ENCODE measurements at places on chromosomes 2 and 18. TPM values are rescaled to one million over a fixed set of nuclear protein-coding genes. Genes with fewer than 3 reads are reported as not detected.

DNA sequence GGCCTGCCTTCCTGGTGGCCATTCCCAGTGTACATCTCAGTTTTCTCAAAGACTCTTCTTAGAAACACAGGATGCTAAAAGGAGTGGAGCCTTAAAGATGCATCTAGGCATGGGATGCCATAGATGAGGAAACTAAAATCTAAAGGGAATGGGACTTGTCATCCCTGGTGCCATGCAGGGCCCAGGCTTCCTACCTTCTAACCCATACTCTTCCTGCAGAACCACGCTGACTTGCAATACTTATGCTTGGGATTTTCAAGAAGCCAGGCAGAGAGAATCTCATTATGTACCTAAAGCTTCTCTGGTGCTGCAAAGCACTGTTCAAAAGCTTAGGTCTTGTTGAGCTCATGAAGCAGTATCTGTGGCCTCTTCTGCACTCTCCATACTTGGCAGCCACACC, 329.1 kb downstream of the CYRIA start:
- DNase-seq, result no peak

DNA sequence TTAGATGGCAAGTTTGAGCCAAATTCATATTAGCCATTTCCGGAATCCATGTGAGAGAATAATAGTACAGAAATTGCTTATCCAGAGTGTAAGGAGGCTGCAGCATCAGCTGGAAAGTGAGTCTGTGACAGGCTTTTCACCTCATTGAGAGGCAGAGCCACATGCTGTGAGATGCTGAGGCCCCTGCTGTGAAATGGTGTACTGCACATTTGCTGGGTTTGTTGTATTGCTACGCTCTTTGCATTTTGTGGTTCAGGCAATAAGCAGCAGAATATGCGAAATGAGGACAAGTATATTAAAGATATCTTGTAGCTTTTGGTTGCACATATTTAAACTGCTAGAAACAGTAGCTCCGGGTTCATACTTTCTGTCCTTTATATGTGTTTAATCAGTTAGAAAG, 37.0 kb downstream of the NABP1 start:
- no peak for DNase-seq

TSPYL6 gene
- polyA plus RNA-seq, result not detected

DNA sequence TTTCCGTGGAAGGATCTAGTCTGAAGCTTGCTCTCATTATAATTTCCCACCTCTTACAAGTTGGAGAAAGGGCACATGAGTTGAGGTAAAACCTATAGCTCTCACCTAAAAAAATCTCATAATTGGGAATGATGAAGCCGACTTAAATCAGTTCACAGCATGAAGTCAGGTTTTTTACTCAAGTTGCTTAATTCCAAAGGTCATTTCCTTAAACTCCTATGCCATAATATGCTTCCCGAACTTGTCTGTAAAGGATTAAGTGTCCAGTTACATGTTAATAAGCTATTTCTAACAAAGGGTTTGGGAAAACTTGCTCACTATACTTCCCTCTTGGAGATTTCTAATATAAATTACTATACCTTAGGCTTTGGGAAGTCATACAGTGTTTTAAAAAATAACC, 481.2 kb downstream of the NUP35 start:
- DNase-seq, result no peak

- DNase-seq, result no peak
Observed at GRCh38 chr2:226671141-226671676, 128.4 kb downstream of the IRS1 start.

- DNase-seq, result no peak
Observed at GRCh38 chr18:76670564-76671288, 151.6 kb upstream of the ZNF236 start.

- no peak for DNase-seq
Observed at GRCh38 chr2:105849431-105850179, 104.9 kb downstream of the NCK2 start.

DNA sequence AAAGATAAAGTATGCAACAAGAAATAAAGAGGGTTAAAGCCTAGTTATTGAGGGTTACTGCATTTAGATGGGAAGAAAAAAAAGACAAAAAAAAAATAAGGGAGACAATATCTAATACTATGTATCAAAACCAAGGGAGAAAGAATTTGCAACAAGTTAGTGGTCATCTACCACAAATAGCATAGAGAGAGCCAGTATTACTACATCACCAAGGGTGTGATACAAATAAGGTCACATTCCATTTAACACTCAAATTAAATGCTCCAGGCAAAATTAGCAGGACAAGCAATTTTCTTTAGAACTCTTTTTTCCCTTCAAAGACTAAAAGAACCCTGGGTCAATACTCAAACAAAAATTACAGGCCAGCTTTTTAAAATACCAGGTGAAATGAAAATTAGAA, 115.1 kb upstream of the GULP1 start:
- DNase-seq, result no peak

- DNase-seq, result no peak
Observed at GRCh38 chr2:15159751-15160177, 401.4 kb downstream of the NBAS start.

DNA sequence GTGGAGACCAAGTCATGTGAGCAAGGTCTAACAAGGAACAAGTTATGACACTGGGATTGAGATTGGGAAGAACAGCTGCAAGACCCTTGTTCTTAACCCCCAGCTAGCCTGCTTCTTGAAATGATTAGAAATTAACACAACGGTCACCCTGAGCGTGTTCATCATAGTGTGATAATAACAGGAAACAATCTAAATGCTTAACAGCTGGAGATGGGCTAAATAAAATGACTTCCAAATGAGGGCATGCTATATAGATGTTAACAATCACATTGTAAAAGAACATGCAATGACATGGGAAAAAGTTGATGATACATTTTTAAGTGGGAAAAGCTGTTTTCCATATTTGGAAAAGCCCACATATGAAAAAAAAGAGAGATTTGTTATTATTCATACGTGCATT, 47.6 kb downstream of the RPL37A start:
- DNase-seq, result no peak

DNA sequence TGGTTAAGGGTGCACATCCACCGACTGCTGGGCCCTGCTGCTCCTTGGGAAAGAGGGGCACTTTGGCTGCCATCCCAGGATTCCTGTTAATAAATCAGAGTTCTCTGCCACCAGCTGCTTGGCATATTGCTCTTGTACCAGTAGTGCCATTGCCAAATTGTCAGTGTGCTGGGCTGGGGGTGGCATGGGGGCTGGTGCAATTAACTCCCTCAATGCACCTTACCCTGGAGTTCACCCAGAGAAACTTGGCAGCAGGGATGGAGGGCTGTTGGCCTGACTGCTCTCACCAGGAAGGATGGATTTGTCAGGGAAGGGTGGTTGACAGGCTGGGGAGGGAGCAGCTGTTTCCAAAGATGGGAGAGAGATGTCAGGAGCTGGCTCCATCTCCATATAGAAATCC, 94.6 kb upstream of the SKOR2 start:
- DNase-seq, result no peak

- no peak for DNase-seq
Observed at GRCh38 chr2:160931531-160931930, 228.7 kb upstream of the TANK start.

POTEJ gene
- not detected for polyA plus RNA-seq

MC2R gene
- polyA plus RNA-seq, result not detected

DNA sequence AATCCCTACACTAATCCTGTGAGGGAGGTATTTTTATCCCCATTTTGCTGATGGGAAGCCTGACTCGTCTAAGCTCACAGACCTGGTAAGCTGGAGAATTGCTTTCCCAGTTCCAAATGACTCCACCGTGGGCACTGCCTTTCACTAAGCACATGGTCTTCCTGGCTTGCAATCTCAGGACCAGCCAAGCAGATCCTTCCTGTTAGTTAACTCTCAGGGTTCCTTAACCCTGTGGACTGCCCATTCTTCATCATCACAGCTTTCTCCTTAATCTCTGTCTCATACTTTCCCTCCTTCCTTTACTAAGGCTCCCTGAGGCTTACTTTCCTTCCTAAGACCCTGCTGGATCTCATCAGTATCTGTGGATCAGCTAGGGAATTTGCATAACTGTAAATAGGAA, 122.2 kb upstream of the ZEB2 start:
- no peak for DNase-seq

MLPH gene
- not detected for polyA plus RNA-seq

ARHGEF33 gene
- not detected for polyA plus RNA-seq

DNA sequence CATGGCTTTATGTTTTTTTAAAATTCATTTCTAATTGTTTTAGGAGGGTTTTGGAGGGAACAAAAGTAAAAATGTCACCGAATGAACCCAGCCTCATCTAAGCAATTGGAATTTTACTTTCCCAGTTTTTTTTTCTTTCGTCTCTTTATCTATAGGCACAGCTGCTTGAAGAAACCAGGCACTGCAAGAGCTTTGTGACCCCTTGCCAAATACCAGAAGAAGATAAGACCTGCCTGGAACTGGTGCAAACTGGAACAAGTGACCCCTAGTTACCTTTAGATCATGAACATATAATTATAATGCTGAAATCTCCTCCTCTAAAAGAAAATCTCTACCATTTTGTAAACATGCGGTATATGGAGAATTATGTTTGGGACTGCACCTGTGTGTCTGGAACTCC, 100.9 kb downstream of the TSN start:
- no peak for DNase-seq

DNA sequence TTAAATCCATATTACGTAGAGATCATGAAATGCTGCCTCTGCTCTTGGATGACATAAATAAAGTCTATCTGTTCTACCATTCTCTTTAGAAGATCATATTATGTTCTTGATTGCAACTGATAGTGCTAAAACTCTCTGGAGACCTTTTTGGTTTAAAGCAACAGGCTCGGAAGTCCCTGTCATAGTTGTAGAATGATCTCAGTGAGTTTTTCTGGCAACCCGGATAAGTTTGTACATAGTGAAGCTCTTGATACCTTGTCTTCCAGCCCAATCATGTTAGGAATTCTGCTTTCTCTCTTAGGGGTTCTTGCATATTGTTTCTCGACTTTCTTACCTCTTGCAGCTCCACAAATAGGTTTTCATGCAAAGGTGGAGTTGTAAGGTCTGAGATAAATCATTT, 156.1 kb downstream of the TTC27 start:
- no peak for DNase-seq

DNA sequence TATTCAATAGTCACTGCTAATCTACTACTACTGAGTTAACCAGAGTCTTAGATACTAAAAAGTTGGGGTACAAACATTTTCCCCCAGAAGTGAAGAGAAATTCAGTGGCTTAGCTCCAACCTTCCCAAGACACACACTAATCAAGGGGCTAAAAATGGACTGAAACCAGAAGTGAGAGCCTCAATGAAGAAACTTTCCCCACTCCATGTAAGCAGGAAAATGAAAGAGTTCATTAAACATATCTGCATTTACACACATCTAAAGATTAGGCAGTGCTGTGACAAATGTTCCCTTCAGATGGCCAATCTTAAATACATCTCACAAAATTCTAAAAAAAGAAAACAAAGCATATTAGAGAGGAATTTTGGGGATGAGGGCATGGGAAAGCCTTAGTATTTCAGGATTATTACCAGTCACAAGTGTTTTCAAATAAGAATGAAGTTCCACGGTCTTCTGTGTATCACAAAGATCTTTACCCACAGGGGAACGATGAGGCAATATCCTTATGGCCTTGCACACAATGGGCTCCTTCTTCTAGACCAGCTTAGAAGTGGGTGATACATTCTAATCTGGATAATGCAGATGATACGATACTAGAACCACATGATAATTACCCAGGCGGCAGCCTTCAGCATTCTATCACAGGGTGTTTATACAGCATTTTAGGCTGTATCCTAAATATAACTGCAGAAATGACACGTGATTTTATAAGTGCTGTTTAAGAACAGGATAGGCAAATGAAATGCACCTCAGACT, 17.1 kb downstream of the ANKRD44 start:
- DNase-seq, result peak; percentile 52

NYAP2 gene
- not detected for polyA plus RNA-seq

VSNL1 gene
- polyA plus RNA-seq, result not detected

DNA sequence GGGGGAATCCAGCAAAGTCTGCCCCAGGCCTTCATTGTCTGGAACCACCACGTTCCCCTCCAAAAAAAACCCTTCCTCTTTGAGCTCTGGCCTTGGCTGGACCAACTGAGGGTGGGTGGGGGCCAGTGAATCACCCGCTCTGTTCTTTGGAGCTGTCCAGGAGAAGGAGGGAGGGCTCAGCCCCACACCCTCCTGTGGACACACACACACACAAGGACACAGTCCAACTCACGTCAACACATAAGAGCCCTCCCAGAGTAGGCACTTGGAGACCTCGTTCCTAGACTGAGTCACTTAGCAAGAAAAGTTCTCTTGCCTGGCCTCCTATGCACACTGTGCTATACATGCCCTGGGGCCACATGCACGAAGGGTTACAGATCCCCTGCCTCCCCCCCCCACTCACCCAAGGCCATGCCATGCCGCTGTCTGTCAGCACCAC, 1.2 kb upstream of the TNS1 start:
- no peak for DNase-seq

DNA sequence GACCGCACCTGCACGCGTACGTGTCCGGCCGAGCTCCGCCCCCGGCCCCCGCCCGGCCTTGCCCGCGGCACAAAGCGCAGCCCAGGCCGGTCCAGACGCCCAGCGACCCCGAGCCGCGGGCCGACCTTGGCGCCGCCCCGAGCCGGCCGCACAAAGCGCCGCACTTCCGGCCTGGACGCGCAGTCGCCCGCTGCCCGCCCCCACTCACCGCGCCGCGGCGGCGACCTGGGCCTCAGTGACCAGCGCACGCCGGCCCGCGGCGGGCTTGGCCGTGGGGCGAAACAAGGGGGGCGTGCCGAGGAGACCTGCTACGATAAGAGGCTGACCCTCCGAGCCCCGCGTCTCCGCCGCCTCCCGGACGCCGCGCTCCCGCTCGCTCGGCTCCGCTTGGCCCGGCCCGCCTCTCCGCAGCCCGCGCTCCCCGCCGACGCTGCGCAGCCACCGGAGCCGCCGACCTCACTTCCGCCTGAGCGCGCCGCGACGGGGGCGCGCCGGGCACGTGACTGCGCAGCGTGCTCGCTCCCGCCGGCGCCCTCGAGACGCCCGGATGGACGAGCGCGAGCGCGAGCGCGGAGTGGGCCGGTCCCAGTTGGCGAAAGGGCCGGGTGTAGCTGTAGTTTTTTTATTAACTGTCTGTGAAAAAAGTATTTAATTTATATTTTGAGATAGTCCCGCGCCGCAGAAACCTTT, at the start of gene FAM168B:
FAM168B (minus strand) TSS at position 455 of the 690 bp plus-strand sequence. CDS start 10,814 bp downstream, outside the sequence.
- DNase-seq, result peak; percentile 89

DNA sequence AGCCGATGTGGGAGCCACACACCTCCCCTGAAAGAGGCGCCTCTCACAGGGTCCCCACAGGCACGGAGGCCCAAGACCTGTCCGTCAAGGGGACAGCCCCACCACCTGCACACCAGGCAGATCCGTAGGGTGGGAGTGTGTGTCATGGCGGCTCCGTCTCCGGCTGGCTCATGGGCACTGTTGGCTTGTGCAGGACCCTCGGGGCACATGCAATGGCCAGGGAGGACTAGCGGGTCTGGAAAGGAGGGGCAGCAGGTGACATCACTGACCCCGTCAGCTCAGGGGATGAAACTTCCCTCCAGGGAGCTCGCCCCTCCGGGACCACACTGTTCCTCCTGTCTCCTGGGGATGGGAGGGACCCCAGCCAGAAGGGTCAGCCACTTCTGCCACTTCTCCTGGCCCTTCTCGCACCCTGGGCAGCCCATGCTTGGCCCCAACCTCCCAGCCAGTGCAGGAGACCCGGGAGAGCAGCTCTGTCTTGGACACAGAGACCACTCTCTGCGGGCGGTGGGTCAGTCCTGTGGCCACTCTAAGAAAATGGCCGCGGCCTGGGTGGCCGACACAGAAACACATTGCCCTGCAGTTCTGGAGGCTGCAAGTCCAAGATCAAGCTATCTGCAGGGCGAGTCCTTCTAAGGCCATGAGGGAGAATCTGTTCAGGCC, 75.1 kb upstream of the TWIST2 start:
- no peak for DNase-seq

ANTXR1 gene
- not detected for polyA plus RNA-seq
